Stimulated activated CD4-positive, alpha-beta T cell treated with anti-CD3 and anti-CD28 coated beads, Interleukin-4, amount 100 ng/mL, for 4 hours (primary cell): ENCODE measurements at places on chromosomes 7 and 10.

DNA sequence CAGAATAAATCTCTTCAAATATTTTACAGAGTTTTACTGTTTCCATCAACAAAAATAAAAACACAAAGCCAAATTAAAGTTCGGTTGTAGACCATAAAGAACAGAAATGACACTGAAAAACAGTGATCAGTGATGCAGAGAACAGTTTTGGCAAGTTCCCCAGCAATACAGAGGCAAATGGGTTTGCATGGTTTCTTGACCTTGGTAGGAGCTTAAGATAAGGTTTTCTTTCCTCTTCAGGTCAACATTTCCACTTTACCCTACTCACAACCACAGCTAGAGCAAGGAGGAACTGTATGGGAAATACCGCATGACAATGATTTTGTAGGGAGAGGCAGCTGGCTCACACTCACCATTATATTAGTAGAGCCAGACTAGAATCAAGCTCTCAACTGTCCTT, 199.5 kb downstream of the SH2D4B start:
- DNase-seq = no peak

DNA sequence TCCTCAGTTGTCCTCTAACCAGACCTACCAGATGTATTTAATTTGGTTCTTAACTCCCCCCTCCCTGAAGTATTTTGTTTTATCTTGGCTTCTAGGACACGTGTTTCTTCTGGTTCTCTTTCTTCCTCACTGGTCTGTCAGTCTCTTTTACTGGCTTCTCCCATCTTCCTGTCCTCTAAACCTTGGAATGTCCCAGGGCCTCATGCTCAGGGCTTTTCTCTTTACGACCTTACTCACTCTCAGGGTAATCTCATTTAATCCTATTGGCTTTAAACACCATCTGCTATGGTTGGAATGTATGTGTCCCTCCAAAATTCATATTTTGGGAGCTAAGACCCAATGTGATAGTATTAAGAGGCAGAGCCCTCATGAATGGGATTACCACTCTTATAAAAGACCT, 418.2 kb upstream of the PODXL start:
- DNase-seq = no peak

- no peak for DNase-seq
Measured at GRCh38 chr7:74293577-74293908, 4.3 kb downstream of the CLIP2 start.

- peak; percentile 24 for DNase-seq
Measured at GRCh38 chr10:92689663-92690210, at the start of gene HHEX. HHEX (plus strand) TSS chr10:92689955; CDS start chr10:92689987, 32 bp downstream.

- DNase-seq = no peak
Measured at GRCh38 chr7:22694597-22695207, 32.3 kb upstream of the IL6 start.

GRCh38 chr7:132837529-132837928, 244.4 kb downstream of the CHCHD3 start:
- no peak for DNase-seq

DNA sequence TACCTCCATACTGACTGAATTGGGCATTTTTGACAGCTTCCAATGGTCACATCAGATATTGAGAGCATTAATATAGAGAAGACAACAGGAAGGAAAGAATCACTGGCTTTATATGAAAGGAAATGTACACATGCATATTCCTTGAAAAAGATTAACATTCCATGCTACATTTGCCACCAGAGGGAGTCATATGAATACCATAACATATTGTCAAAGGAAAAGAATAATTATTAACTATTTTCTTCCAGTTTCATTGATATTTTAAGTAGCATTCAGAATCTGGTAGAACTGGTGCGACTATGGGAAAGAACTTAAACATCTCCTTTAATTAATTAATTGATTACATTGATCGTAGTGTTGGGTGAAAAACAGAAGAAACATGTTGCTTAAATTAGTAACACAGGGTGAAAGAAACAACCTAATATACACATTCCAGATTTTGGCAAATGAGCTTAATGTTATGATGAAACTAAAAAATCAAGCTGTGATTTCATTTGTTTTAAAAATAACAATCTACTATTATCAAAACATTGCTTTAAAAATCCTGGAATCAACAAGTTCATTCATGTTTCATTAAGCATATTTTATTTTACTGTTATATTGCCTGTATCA, 71.5 kb downstream of the GPR85 start:
- DNase-seq = no peak

DNA sequence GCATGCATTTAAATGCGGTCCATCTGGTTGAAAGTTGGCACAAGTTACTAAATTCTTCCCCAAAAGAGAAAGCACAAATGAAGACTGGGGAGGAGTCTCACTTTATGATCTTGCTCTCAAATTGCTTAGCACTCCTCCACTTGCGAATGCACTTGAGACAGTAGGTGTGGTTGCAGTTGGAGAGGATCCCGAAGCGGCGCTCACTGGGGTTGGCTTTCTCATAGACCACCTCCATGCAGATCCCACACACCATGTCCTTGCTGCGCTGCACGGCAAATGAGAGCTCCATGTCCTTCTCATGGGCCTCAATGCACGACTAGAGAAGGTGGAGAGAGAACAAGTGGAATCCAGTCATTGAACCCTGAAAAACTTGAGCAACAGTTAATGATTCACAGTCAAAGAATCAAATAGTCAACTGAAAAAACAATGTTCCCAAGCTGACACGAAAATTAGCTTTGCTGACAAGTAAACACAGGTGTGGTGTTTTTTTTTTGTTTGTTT, 22.7 kb downstream of the MKRN1 start:
- DNase-seq = no peak

- DNase-seq = no peak
Measured at GRCh38 chr7:2493205-2494164, 17.3 kb upstream of the GRIFIN start.

GRCh38 chr7:127699853-127700252, 47.9 kb downstream of the SND1 start:
- no peak for DNase-seq

- no peak for DNase-seq
Measured at GRCh38 chr10:131174651-131175540, 136.6 kb downstream of the TCERG1L start.

- DNase-seq = no peak
Measured at GRCh38 chr7:44811093-44811492, 14.6 kb downstream of the PPIA start.

DNA sequence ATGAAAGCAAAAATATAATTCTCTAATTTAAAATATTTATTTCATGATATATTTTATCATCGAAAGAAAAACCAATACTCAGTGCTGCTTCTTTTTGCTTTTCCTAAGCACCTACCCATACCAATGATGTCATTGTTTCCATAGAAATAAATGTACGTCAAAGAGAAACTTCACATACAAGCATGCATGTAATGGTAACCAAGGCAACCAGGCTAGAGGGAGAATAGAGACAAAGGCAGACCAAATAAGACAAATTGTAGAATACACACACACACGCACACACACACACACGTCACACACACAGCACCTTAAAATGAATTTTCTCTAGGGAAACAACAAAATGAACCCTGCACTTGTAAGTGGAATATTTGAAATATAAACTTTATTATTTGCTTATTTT, 75.5 kb downstream of the MACC1 start:
- no peak for DNase-seq

GRCh38 chr10:87505366-87506111, 846 bp downstream of the MINPP1 start:
- peak; percentile 40 for DNase-seq

DNA sequence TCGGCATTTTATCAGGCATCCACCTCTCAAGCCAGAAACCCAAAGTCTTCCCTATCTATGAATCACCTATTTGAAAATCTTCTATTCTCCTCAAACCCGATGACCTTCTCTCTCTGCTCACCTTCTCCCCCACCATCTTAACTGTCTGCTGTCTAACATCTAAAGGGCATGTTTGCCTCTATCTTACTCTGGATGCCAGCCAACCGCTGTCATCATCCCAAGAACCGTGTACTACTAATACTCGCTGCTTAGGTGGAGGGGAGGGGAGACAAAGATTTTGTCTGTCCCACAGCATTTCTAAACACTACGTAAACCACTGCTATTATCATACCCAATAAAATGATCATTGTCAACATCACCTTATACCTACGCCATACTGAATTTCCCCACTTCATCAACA, 29.5 kb downstream of the PAXIP1 start:
- no peak for DNase-seq

DNA sequence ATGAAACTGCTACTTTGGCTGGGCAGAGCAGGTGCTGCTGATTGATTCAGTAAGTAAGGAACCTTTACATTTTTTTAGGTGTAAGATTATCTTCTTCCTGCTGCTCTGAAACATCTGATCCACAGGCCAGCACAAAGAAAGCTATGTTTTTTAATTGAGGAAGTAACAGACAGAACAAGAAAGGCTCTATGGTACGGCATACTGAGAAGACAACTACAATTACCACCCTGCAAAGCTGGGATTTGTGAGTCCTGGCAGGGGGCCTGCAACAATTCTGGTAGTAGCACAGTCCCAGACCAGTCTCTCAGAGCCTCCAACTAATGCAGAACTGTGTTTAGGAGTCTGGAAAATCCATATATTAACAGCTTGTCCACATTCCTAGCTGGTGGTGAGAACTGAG, 103.0 kb upstream of the LRRTM3 start:
- no peak for DNase-seq

DNA sequence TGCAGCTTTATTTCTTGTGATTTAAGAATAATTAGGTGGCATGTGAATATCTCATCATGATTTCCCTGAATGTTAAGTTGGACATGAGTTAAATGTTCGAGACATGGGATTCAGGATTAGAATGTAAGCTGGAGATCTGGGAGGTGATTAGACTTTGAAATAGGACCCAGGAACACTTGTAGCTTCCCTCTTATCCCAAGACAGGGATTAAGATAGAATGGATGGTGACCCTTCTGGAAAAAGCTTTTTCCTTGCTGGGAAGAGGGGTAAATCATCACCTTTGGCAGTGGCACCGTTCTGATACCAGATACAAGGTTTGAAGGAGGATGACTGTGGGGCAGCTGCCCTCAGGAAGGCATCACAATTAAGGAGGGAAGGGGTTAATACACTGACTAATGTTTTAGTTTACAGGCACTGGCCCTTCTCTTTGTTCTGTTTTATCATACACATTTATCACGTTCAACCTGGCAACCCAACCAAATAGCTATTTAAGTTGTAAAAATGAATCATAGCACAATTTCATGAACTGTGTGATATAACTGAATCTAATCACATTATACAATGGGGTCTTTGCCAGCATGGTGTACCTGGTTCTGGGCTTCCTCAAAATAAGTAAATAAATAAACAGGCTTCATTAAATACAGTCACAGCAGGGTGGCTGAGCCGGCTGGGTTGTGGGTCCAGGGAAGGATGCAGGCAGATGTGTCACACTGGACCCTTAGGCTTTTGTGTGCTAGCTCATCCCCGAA, 212.7 kb downstream of the LRMDA start:
- DNase-seq = no peak

DNA sequence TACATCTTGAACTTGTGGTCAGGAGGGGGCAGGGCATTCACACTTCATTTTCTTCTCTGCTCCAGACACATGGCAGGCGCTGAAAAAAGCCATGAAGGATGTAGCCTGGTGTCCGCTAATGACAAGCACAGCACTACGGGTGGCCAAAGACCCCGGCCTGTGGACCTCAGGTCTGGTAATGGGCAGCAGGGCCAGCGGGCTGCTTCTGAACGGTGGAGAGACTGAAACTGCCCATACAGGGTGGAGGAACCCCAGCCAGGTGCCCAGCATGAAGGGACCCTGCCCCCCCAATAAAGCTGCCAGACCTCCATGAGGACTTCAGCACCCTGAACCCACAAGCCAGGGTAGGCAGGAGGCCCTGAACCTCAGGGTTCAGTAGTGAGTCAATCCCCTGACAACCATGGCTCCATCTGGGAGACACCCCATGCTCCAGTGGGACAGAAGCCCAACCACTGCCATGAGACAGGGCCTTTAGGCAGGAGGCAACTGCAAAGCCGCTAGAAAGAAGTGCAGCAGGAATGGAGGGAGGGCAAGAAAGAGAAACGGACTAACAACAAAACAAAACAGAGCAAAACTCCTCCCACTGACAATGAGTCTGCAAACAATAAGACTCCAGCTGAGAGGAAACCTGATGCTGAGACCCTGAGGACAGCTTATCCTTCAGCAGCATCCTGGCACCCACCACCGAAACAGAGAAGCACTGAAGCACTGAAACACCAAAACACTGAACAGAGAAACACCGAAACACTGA, 140.2 kb upstream of the PPP2R2D start:
- DNase-seq = no peak

- no peak for DNase-seq
Measured at GRCh38 chr10:38032886-38033285, 22.4 kb downstream of the ZNF33A start.

- no peak for DNase-seq
Measured at GRCh38 chr7:67406976-67407375, 410.3 kb downstream of the TYW1 start.

GRCh38 chr7:92944633-92945032, 108.3 kb upstream of the CDK6 start:
- DNase-seq = no peak

DNA sequence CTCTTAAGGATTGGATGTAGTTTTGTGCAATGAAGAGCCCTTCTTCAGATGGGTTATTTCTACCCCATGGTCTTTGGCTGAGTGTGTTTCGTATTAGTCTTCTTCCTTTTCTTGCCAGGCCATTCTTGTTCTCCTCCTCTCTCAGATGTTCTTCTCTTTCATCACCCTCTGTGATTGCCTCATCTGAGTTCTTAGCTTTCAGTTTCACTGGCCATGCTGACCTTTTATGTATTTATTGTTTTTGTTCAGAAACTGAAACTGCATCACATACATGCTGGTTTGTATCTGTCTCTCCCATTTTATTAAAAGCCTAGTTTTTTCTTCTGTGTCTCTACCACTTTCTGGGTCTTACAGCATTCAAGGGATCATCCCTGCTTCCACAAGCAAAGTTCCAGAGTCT, 21.7 kb upstream of the PCGF5 start:
- DNase-seq = no peak

DNA sequence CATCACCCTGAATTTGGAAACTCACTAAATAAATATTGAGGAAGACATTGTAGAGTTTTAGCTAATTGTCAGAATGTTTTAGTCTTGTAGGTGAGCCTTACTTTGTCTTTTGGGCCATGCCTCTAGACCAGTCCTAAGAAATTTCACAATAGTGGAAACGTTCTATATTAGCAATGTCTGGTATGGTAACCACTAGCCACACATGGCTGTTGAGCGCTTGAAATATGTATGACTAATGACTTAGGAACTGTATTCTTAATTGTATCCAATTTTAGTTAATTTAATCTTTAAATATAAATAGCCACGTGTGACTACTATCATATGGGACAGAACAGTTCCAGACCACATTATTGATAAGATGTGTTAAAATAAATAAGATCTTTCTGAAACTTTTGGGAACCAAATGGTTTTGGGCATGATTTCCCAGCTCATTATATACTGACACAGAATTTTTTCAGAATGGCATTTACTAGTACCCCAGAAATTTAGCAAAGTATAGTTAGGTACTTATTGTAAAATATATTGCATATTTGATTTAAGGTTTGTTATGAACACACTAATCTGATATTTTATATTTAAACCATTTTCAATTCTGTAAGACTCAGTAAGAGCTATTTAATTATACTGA, 95.0 kb downstream of the VPS50 start:
- DNase-seq = no peak

GRCh38 chr7:39609113-39609934, 14.0 kb upstream of the RALA start:
- no peak for DNase-seq
